ENCODE measurements at places on chromosomes 7 and 10. TPM values are rescaled to one million over a fixed set of nuclear protein-coding genes. Genes with fewer than 3 reads are reported as not detected.

GRCh38 chr10:112536663-112537062 lies 89.6 kb downstream of the VTI1A start:
- DNase-seq = no peak

CYP2E1 gene
- 0.13 TPM for total RNA-seq

DNA sequence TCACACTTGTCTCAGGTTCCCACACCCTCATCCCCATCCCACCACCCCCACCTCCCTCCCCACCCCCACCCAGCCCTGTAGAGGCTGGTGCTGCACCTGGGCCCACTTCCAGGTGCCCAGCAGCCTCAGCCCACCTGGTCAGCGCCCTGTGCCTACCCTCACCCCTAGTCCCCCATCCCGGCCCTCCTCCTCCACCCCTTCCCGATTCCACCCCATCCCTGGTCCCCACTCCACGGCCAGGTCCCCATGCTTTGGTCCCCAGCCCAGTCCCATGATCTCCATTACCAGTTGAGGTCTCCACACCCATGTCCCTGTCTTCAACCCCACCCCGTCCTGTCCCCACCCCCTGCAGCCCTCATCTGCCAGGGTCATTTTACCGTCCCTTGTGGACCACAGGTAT lies 24.6 kb upstream of the CNPY1 start:
- DNase-seq = no peak

DNA sequence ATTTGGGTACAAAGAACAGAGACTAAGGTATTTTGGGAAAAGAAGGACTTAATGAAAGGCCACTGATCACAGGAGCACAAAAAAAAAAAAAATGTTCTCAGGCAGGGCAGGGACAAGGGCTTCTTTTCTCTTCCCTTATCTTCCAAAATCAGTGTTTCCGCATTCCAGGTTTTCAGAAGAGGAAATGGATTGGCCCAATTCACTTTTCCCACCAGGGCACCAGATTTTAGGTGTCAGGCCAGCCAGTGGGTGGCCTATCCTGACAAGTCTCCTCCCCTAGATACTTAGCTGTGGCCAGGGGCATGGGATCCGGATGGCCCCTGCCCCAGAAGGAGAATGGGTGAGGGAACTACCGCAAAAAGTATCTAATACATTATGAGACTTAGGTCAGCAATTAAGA lies 88.9 kb upstream of the WAC start:
- DNase-seq = no peak

- DNase-seq = no peak
Measured at GRCh38 chr10:15795036-15795792, 65.1 kb downstream of the MINDY3 start.

DNA sequence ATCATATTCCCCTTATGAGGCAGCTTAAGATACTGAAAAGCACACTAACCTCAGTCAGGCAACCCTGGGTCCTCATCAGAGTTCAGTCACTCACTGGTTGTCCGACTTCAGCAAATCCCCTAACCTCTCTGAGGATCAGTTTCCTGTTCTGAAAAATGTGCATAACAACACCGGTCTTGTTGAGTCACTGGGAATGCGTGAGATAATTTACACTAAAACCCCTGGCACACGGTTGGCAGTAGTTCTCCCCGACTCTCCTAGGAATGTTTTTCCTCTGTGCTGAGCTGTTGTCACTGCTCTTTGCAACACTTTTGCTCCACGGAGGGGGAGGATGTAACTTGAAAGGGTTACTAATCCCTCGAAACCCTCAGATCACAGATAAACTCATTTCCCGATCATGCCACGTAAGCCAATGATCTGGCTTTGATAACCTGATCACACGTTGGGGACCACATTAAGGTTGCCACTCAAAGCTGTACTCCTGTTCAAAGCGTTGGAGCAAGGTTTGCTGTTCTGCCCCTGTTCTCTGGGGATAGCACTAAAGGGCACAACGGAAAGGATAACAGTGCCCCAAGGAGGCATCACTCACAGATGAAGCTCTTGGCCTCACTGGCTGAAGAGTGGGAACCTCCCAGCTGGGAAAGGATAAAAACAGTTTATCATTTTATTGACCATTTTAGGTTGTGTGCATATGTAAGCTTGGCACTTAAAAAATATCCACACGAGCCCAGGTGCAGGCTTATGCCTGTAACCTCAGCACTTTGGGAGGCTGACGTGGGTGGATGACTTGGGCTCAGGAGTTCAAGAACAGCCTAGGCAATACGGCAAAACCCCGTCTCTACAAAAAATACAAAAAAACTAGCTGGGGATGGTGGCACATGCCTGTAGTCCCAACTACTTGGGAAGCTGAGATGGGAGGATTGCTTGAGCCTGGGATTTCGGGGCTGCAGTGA lies 5.0 kb upstream of the RBM17 start:
- DNase-seq = peak; percentile 74

- no peak for DNase-seq
Measured at GRCh38 chr7:155506854-155507337, 39.5 kb downstream of the CNPY1 start.

- DNase-seq = no peak
Measured at GRCh38 chr7:18508443-18509427, 13.2 kb downstream of the HDAC9 start.

Data from activated CD8-positive, alpha-beta T cell treated with anti-CD3 and anti-CD28 coated beads, Interleukin-2, amount 10 ng/mL, durations not matched to agents 7 days and 5 days (primary cell).